Stomach (tissue), 19 donors: ENCODE measurements at places on chromosomes 12 and 14. TPM values are rescaled to one million over a fixed set of nuclear protein-coding genes. Genes with fewer than 3 reads are reported as not detected.

- no peak for DNase-seq
These were observed 162.2 kb upstream of the EGLN3 start for GRCh38 chr14:34113005-34113511.

ZNF10 gene
- 4.6 TPM for total RNA-seq

NOVA1 gene
- total RNA-seq, result 8.4 TPM

- DNase-seq, result no peak
These were observed 1206.0 kb upstream of the TMEM132C start for GRCh38 chr12:127060933-127061332.

GRCh38 chr12:97899956-97900355, 437.4 kb downstream of the RMST start:
- DNase-seq, result no peak

MAP1LC3B2 gene
- 2.2 TPM for total RNA-seq

AICDA gene
- total RNA-seq, result not detected

JPH4 gene
- 0.43 TPM for total RNA-seq

PIWIL1 gene
- total RNA-seq, result not detected

CACNA2D4 gene
- 0.58 TPM for total RNA-seq

GRCh38 chr12:126210448-126210847, 1145.2 kb downstream of the AACS start:
- no peak for DNase-seq
